Dermis blood vessel endothelial cell (primary cell): ENCODE measurements at places on chromosomes 5 and 9. TPM values are rescaled to one million over a fixed set of nuclear protein-coding genes. Genes with fewer than 3 reads are reported as not detected.

GRCh38 chr9:113221800-113222481 lies 597 bp downstream of the SLC31A1 start:
- peak; percentile 10 for DNase-seq

DNA sequence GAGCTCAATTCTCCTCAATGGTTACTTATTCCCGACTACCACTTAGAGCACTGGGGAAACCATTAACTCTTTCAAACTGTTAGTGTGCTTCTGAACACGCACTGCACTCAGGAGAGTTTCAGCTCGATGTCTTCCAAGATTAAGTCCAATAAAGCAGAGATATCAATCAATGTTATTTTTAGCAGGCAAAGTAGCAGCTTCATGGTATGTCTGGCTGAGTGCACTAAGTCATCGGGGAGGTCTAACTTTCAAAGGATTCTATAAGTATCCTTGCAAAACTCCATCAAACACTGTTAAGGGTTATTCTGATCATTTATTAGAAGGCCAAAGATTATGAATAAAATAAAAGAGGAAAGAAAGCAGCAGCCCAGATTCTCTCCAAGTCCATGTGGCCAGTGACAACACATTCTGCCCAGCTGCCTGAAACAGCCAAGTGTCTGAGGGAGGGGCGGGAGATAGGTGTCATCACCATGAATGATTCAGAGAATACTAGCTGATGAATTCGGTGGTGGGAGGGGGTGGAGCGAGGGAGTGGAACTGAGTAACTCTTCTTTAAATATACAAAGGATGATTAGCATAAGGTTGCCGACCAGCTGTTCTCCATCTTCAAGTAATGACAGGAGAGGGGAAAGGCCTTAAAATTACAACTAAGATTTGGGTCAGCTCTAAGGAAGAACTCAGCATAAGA lies 21.3 kb downstream of the NREP start:
- DNase-seq: no peak

GRCh38 chr9:135962696-135963307 lies 1.6 kb upstream of the UBAC1 start:
- no peak for DNase-seq

CAVIN4 gene
- 1.7 and 2.3 TPM in 2 replicates for total RNA-seq

FAT2 gene
- under 0.01 TPM in 2 replicates for total RNA-seq
